ENCODE measurements at places on chromosomes 6 and 20.

GRCh38 chr6:26465776-26466175, 8.0 kb downstream of the BTN2A1 start:
- DNase-seq = no peak

DNA sequence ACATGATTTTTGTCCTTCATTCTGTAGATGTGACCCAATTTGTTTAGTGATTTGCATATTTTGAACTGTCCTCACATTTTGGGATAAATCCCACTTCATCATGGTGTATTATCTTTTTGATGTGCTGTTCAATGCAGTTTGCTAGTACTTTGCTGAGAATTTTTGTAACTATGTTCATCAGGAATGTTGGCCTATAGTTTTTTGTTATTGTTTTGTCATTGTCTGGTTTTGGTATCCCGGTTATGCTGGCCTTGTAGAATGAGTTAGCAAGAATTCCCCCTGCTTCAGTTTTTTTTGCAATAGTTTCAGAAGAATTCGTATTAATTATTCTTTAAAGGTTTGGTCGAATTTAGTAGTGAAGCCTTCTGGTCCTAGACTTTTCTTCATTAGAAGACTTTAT, 11.9 kb downstream of the KIF25 start:
- DNase-seq = no peak

- no peak for DNase-seq
Measured at GRCh38 chr20:10928841-10929421, 255.1 kb upstream of the JAG1 start.

DNA sequence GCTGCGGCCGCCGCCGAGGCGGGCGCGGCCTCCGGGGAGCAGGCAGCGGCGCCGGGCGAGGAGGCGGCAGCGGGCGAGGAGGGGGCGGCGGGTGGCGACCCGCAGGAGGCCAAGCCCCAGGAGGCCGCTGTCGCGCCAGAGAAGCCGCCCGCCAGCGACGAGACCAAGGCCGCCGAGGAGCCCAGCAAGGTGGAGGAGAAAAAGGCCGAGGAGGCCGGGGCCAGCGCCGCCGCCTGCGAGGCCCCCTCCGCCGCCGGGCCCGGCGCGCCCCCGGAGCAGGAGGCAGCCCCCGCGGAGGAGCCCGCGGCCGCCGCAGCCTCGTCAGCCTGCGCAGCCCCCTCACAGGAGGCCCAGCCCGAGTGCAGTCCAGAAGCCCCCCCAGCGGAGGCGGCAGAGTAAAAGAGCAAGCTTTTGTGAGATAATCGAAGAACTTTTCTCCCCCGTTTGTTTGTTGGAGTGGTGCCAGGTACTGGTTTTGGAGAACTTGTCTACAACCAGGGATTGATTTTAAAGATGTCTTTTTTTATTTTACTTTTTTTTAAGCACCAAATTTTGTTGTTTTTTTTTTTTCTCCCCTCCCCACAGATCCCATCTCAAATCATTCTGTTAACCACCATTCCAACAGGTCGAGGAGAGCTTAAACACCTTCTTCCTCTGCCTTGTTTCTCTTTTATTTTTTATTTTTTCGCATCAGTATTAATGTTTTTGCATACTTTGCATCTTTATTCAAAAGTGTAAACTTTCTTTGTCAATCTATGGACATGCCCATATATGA, 3.2 kb downstream of the MARCKS start:
- no peak for DNase-seq

DNA sequence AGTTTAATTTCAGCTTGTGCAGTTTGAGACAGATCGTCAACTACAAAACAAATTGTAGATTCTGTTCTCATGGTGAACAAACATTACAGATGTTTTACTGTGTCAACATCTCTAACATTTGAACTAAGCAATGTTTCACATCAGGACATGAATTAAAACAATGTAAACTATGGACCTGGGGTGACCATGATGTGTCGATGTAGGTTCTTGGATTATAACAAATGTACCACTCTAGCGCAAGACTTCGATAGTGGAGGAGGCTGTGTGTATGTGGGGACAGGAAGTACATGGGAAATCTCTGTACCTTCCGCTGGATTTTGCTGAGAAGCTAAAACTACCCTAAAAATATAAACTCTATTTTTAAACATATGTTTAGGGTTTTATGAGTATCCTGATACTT, 17.1 kb downstream of the HIVEP2 start:
- DNase-seq = no peak

DNA sequence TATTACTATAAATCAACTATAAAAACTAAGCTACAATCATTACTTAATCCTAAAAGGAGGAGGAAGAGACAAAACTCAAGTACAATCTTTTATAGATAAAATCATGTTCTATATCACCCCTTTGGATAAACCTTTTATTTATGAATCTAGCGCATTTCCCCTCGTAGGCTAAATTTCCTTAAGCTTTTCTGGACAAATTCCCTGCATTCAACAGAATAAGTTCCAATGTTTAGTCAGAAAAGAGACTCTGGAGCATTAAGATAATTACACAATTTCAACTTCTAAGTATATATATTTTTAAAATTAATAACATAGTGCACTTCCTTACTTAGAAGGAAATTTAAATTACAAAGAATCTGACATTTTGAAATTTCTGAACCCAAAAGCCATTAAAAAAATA, 37.9 kb downstream of the ATXN1 start:
- DNase-seq = no peak

- no peak for DNase-seq
Measured at GRCh38 chr6:120935908-120936307, 398.4 kb downstream of the TBC1D32 start.

DNA sequence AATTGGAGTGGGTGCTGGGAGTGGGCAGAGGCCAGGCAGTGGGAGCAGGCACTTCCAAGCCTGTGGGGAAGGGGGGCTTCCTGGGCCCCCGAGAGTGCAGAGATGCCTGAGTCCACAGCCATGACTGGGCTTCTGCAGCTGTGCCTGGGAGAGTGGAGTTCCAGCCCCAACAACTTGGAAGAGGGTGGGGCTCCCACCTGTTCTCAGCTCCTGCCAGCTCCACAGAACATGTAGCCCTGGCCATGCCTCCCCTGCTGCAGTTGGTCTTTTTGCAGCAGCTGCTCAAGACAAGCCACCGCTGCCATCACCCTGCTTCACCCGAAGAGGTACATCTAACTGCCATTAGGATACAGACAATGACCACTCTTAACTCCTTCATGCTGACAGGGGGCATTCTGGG, 1092.3 kb downstream of the KHDRBS2 start:
- DNase-seq = no peak
